ENCODE measurements at places on chromosomes 11 and 22.

DNA sequence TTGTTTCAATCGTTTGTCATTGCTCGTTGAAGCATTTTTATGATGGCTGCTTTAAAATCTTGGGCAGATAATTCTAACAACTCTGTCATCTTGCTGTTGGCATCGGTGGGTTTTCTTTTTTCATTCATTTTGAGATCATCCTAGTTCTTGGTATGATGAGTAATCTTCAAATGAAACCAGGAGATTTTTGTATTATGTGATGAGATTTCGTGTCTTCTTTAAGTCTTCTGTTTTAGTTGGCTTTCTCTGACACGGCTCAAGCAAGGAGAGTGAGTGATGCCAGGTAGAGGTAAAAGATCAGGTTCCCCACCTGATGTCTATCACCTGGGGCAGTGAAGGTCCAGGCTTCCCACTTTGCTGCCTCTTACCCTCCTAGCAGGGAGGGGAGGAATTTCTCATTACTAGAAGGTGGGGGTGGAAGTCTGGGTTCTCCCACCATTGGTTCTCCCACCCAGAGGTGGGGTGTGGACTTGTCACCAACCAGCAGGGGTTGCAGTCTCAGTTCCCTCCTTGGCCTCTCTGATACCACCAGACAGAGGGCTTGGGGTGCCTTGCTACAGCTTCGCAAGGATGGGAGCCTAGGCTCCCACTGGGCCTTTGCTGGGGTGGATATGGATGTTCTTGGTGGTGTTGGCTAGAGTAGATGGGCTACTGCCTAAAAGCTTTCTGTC, 12.9 kb downstream of the CDC45 start:
- no peak for DNase-seq

DNA sequence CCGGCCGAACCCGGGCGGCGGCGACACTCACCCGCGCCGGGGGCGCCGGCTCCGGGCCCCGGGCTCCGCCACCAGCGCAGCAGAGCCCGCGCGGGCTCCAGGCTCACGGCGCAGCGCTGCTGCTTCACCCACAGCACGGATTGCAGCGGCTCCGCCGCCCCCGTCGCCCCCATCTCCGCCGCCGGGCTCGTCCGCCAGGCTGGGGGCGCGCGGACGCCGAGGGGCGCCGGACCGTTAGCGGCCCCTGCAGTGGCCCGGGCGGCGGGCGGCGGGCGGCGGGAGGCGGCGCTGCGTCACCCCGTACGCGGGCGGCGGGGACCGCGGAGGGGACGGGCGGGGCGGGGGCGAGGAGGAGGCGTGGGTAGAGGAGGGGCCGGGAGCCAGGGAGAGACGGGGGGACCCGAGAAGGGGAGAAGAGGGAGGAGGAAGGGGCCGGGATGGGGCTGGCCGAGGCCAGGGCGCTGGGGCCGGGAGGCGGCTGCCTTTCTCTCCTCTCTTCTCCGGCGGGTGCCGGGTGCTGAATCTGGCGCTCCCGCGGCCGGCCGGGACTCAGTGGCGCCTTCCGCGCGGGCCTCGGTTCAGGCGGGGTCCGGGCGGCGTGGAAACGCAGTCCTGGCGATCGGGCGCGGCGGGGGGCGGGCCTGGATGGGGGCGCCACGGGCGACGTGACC, at the start of gene CERK:
Gene CERK (minus strand): TSS at position 277 of the 671 bp plus-strand sequence. CDS start 104 bp downstream, at position 173.
- peak; percentile 53 for DNase-seq

DNA sequence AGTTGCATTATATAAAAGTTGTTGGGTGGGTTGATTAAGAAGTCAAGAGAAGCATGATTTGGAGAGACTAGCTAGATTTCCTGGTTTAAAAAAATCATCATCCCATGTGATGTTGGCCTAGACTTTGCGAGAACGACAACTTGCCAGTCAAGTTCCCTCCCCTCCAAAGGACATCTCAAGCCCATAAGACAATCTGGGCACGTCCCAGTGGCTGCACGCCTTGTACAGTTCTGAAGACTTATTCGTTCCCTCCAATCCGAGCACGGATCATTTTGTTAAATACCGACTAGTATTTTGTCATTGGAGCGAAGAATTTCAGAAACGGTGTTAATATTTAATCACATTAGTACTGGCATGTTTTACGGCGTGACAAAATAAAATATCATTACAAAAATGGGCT, 8.0 kb downstream of the MN1 start:
- no peak for DNase-seq

DNA sequence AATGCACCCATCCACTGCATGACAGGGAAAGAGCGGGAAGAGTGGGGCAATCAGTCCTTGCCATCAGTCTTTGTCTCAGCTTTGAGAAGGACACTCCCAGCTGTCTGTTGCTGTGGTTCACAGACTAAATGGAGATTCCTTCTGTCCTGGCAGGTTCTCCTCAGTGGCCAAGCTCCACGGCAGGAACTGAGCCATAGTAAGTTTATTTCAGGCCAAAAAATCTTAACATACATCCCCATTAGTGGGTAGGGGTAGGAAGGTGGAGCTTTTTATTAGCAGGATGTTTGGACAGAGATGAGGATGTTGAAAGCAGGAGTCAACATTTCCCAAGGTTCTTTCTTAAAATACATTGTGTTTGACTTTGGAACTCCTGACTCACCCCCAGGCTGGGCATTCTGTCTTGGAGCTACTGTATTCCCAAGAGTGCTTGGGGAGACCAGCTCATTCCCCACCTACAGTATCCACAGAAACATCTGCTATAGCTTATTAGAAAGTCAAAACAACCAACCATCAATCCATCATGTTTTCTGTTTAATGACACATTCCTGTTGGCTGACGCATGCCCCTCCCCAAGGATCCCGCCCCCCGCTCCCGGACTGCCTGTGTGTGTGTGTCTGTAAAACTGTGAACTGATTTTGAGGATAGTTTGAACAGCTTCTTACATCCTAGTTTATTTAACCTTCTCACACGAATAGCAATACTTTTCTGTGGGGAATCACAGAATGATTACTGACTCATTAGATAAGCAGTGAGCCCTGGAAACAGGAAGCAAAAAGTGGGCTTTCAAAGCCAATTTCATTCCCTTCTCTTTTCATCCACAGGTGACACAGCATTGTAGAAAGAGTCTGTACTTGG, 109.5 kb downstream of the CCDC81 start:
- no peak for DNase-seq

DNA sequence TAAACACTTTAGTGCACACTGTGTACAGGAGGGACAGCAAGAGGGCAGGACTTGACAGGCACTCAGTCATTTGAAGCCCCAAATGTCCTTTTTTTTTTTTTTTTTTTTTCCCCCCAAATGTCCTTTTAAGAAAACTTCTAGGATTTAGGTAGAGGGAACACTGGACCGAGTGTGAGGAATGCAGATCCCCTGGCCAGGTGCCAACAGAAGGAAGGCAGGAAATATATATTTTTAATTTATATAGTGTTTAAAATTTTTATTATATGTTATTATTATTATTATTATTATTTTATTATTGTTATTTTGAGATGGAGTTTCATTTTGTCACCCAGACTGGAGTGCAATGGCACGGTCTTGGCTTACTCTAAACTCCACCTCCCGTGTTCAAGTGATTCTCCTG, 35.5 kb downstream of the ARHGAP8 start:
- DNase-seq, result no peak

DNA sequence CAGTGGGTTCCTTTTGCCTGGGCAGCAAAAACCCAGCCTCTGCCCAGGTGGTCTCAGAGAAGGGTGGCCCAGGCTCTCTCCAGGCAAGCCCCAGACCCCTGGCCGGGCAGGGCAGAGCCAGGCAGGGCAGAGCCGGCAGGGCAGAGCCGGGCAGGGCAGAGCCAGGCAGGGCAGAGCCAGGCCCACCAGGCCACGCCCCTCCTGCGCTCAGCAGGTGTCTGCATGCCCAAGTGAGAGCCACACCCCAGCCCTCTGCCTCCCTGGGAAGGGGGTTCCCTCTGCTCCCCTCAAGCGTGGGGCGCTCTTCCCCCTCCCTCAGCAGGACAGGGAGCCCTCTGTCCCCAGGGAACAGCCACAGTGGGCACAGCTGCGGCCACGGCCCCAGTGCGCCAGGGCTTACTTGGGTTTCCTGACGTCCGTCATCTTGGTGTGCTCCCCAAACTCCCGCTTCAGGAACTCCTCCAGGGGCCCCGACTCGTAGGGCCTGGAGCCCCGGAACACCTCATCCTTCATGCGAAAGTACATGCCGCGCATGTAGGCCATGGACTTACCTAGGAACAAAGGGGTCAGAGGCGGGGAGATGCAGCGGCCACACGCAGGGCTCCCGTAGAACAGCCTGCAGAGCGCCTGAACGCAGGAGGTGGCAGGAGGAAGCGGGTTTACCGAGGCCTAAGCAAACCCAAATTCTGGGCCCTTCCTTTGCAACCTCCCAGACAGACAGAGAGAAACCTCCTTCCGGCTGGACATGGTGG, 10.1 kb upstream of the BAIAP2L2 start:
- no peak for DNase-seq

GRCh38 chr22:30357236-30357570, 396 bp downstream of the CCDC157 start:
- DNase-seq, result no peak

DNA sequence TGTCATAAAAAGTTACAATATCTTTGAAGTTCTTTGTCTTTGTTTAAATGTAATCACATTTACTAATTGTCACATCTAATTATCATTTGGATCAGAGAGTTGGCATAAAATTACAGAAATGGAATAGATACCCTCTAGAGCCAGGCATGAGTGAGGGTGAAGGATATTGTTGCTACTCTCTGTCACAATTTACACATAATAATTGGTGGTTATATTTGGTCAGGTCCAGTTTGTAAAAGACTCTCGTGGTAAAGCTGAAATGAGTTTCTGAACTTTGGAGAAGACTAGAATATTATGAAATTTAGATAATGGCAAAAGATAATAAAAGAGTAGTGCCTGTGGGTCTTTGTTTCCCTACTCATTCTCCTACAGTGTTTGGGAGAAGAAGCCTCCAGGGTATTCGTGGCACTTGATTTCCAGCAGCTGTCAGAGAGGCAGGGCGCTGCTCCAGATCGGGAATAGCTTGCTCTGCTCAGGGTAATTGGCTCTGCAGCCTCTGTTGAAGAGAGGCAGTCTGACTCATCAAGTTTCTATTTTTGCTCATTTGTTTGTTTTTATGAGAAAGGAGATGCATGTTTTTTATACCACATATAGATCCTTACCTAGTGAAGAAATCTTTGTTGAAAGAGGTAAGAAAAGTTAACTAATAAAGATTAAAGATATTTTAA, 349.9 kb downstream of the CNTN5 start:
- no peak for DNase-seq

- DNase-seq, result no peak
Observed at GRCh38 chr11:133525976-133526375, 6.3 kb downstream of the OPCML start.

DNA sequence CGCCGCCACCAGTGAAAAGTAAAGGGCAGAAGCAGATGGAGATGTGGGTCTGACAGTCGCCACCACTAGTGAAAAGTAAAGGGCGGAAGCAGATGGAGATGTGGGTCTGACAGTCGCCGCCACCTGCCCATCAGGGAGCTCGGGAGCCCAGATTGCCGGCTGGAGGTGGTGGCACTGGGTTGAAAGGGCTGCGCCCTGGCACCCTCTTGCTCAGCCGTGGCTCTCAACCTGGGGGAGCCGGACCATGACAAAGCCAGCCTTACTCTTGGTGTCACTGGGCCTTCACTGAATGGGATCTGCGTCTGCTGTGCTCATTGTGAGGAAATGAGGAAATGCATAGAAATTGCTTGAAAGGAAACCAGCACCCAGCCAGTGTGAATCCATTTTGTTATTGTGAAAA, 36.3 kb downstream of the AP2A2 start:
- no peak for DNase-seq

DNA sequence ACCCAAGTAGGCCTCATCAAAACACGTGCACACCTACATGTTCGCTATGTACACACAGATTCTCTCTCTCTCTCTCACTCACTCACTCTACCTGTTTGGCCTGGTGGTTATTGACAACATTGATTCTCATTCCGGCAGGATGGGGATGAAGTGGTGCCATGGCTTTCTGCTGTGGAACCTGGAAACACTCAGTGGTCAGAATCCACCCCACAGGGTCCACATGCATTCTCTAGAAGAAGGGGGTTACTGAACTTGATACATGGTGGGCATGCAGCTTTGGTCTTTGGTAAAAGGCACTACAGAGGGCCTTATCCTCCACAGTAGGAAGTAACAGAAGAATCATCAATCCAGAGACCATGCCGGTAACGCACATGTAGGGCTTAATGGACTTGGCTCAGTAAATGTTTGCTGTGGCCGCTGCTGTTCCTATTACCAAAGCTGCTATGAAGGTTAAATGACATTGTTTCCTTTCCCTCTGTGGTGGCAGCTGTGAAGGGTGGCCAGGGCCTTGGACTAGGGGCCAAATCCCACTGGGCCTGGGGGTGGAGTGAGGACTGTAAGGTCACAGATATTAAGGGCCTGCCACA, 12.7 kb downstream of the POLDIP3 start:
- DNase-seq, result no peak

DNA sequence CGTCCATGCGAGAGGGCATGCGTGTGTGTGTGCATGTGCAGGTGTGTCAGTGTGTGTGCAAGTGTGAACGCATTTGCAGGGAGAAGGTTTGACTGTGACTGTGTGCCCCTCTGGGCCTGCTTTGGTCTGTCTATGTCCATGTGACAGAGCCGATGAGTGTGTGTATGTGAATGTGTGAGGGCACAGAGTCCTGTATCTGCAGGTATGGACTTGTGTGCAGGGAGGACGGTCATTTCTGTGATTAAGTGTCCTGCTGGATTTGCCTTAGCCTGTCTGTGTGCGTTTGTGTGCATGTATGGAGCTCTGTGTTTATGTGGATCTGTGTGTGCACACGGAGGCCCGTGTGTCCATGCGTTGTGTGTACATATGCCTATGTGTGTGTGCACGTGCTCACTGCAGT, 5.4 kb downstream of the EMID1 start:
- DNase-seq, result no peak

GRCh38 chr11:8066911-8067455, 14.0 kb upstream of the TUB start:
- no peak for DNase-seq

DNA sequence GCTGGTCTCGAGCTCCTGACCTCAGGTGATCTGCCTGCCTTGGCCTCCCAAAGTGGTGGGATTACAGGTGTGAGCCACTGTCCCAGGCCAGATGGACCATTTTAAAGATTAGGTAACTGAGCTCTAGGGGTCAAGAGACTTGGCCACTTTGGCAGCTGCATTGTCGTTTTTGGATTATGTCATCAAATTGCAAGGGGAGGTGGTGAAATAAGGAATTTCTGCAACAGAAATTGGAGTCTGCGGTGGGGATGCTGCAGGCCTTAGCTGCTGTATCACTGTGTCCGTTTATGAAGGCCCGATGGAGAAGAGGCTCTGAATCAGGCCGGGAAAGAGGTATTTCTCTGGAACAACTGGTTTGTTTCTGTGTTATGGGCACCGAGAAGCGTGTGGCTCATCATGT, 34.6 kb downstream of the PTPRJ start:
- DNase-seq, result no peak

DNA sequence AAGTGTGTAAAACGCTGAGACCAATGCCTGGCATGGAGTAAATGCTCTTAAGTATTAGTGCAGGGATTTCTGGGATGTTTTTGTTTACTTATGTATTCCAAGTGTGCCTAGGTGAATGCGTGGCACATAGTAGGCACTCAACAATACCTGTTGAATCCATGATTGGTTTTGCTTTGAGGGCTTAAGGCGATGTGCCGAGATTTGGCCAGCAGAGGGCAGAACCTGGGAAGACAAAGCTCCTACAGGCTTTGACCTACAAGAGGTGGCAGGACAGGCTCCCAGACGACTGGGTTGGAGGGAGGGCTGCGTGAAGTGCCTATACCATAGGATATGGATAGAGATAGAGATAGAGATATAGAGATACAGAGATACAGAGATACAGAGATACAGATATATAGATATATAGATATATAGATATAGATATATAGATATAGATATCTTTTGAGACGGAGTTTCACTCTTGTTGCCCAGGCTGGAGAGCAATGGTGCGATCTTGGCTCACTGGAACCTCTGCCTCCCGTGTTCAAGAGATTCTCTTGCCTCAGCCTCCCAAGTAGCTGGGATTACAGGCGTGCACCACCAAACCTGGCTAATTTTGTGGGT, 13.9 kb downstream of the KCNE3 start:
- peak; percentile 10 for DNase-seq
